Cerebellar nuclear complex (tissue), 1 donor: ENCODE measurements at places on chromosomes 4 and X.

- DNase-seq, result no peak
Measured at GRCh38 chr4:34619531-34620162, 1624.7 kb downstream of the ARAP2 start.

DNA sequence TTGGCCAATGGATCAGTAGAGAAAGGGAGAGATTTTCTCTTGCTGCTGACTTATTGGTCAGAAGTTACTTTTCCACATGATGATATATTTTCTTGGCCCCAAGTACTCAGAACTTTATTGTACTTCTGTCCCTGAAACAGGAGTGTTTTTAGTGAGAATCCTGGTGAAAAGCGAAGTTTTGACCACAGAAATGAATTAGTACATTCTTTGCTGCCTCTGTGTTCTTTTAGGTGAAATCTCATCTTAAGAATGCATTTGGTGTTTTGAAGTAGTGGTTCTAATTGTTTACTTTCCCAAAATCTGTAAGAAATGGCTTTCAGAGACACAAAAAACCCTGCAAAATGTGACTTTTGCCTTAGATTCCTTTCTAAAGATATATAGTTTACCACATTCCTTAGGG is 240.4 kb downstream of the FRMPD4 start:
- DNase-seq, result no peak

DNA sequence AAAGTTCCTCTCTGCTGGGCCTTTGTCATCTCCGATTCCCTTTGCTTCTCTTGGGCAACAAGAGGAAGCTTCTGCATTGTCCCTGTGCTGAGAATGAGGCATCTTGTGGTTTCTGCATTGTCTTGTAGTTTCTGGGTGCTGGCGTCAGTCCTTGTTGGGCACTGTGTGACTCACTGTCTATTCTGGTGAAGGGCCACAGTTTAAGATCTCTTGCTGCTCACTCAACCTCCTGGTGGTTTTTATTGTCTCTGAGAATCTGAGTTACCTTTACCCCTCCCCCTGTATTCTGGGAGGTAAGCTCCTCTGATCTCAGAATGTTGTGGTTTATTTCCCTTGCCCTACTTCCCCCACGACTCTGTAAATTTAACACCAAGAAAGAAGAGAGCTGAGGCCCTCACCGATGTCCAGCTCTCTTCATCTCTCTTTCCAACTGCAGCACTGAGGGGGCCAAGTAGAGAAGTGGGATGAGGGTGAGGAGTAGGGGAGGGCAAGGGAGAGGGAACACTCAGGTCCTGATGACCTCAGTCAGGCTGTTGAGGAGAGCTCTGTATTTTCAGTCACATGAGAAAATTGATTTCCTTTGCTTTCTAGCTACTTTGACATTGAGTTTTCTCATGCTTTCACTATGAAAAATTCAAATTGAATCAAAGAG is 441.6 kb upstream of the PITX2 start:
- DNase-seq, result no peak

GRCh38 chr4:92270908-92271307 is 32.9 kb upstream of the GRID2 start:
- no peak for DNase-seq

GRCh38 chr4:141955696-141956095 is 319.3 kb downstream of the IL15 start:
- no peak for DNase-seq

DNA sequence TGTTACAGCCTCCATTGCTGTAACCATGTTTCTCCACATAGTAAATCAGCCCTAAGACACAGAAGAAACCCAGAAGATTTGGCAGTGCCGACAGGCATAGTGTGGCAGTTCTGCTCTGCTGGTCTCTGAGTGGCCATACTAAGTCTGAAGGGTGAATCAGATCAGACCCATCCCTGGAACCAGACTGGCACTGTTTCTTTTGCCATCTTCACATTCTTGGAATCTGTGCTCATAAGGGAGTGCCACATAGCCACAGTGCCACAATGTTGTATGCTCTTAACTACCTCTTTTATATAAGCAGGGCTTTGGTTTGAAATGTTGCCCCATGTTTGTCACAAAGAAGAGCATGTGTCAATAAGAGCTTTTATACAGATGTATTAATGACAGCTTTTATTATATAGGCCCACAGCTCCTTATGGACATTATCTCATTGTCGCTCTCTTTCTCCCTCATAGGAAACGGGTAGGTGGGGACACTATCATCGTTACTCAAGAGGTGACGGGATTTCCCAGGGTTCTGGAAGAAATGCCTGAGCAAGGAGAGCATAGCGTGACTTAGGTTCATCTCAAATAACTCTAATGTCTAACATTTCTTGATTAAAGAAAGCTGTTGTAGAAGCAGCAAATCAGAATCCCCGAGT is 128.2 kb downstream of the CBR4 start:
- DNase-seq, result no peak

GRCh38 chr4:185637163-185637875 is 102.0 kb upstream of the PDLIM3 start:
- no peak for DNase-seq

DNA sequence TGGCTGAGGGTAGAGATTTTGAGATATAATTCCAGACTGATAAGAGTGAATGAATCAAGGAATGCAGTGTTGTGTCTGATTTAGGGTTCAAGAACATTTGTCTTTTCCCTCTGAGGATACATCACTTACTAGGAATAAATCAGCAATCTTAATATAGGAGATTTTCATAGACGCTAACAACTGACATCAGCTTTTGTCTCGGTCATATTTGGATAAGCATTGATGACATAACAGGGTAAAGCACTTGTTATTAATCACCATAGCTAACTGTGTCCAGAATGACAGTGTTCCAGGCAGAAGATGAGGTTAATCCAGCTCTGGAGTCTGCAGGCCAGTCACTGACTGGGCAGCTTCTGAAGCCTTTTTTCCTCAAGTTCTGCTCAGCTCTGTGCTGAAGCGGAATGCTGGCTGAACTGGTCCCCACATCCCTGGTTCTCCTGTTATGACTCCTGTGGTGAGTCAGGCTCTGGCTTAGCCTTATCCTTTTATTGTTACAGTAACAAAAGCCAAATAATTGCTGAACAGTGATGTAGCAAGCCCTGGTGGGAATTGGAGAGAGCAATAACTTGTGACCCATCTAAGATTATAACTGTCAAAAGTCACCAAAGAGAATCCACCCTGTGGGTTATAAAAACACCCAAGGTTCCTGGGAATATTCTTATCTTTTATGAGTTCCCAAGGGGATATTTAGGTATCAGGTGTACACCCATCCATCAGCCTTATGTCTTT is 41.8 kb downstream of the FNIP2 start:
- no peak for DNase-seq

GRCh38 chr4:2819244-2820215 is 24.1 kb upstream of the ADD1 start:
- DNase-seq, result no peak

GRCh38 chrX:56788717-56789122 is 59.7 kb downstream of the NBDY start:
- DNase-seq, result peak; percentile 26

GRCh38 chr4:66169341-66169740 is 499.1 kb upstream of the EPHA5 start:
- no peak for DNase-seq
